Activated CD4-positive, alpha-beta T cell treated with anti-CD3 and anti-CD28 coated beads, Interleukin-2, Interleukin-6, amounts not matched to agents 100 ng/mL and 50 ng/mL, durations not matched to agents 16 hours and 8 hours (primary cell): ENCODE measurements at places on chromosomes 12 and 14.

GRCh38 chr12:6574576-6575295 lies 6.6 kb upstream of the NOP2 start:
- peak; percentile 76 for DNase-seq

GRCh38 chr14:34190717-34191116 lies 239.8 kb upstream of the EGLN3 start:
- DNase-seq, result no peak

DNA sequence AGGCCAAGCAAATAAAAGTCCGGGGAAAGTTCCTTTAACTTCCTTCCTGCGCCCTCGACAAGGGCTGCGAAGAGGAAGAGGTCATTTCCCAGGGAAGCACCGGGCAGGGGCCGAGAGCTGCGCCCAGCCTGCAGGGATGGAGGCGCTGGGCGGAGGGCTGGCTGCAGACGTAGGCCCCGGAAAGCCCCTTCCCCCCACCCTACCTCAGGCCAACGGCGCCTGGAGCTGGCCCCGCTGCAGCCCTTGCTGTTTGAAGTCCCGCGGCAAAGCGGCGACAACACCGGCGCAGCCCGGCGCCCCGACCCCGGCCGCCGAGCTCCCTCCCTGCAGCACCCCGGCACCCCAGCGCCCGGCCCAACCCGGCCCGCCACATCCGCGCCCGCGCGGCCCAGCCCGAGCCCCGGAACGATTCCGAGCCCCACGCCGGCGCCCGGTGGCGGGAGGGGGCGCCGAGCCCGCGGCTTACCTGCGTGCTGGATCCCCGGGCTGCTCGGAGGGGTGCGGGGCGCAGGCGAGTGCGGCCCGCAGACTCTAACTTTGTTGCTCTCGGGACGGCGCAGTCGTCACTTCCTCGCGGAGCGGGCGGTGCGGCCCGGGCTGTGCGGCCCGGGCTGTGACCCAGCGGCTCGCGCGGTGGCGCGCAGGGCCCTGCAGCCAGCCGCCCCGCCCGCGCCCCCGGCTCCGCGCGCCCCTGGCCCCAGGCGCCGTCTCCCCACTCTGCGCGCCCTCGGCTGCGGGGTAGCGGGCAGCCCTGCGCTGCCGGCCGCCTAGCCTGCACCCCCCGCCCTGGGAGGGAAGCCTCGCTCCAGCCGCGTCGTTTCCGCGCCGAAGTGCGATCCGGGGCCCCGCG lies 64.8 kb upstream of the PTGR2 start:
- peak; percentile 74 for DNase-seq

DNA sequence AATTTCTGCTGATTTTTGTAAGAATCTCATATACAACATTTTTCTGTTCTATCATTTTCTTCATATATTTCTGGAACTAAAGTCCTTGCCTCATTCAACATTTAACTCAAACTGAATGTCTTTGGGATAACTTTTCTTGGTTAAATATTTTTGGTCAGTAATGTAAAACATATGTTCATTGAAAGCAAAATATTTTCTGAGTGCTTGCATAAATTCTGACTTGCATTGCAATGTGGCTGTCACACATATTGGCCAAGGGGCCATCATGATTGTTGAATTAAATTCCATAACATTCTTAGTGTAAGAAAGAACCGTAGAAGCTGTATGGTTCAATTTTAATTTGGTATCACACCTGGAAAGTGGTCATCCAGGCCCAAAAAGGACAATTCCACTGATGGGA lies 369.4 kb downstream of the GALC start:
- no peak for DNase-seq

- no peak for DNase-seq
These were observed 175.8 kb upstream of the GRIN2B start for GRCh38 chr12:14157088-14157747.

DNA sequence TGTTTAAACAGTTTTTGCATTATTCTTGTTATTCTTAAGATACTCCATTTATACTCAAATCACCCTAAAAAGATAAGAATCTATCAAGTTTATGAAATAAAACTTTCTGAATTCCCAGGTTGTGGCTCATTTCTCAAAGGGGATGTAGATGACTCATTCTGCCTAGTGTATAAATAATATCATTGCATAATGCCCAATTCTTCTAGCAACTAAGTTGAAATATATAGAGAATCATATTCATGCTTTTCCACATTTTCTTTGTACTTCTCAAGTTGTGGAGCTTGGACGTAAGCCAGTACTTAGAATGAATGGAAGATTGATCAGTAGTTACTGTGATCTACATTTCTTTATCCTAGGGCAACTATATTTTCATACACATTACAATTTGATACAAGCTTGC lies 201.1 kb downstream of the PPFIA2 start:
- no peak for DNase-seq

DNA sequence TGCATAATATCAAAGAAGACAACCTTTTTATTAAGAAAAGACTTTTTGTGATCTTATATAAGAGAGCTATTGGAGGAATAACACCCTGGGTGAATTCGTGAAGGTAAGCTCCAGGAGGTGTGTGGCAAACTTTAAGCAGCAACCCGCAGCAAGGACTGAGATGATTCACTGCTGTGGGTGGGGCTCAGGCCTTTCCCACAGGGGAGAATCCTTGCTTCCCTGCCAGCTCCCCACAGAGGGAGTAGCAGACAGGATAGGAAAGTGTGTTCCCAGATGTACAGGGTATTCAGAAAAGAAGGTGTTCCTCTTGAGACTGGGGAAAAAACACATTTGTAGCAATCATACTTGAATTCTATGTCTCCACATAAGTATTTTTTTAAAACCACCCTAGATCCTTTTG lies 9.2 kb downstream of the NDUFA12 start:
- no peak for DNase-seq

DNA sequence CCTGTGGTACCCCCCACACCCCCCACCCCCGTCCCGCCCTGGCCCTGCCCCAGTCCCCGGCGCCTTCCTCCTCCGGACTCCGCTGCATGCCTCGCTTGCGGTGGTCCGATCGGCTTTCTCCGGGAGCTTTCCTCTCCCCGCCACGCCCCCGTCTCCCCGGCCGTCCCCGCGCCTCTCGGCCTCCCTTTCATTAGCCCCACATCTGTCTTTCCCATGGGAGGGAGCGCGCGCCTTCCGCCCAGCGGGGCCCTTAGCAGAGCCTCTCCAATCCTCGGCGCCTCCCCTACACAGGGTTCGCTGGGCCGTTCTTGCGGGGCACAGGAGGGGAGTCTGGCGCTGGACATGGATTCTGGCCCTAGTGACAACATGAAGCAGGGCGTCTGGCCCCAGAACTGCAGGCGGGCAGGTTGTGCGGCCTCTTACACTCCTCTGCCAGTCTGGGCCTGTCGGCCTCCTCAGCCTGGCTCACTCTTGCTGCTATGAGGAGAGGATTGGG lies 1.5 kb upstream of the EFS start:
- DNase-seq, result no peak

DNA sequence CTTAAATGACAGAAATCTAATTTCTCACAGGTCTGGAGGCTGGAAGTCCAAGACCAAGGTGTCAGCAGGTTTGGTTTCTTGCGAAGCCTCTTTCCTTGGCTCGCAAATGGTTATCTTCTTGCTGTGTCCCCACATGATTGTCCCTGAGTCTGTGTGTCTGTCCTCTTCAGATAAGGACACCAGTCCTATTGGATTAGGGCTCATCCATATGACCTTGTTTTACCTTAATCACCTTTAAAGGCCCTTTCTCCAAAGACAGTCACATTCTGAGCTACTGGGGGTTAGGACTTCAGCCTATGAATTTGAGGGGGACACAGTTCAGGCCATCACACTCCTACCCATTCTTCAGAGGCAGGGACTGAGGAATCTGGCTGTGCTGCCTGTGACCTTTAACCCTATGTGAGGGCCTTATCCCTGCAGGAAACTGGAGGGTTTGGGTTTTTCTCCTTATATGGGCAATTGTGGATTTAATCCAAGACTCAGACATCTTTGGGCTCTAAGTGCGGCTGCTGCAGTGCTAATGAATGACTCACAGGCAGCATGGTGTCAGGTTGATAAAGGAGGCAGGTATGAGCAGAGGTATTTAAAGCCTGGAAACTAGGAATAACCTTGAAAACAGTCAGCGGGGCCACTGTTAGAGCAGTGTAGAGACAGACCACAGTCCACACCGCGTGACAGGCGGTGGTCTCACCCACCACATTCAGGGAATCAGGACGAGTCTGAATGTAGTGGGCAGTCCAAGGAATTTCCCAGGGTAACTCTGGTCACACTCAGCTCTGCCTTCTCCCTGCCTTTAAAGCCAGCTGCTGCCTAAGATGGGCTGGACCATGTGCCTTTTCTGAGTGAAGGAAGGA lies 10.2 kb downstream of the TPCN1 start:
- DNase-seq, result no peak

DNA sequence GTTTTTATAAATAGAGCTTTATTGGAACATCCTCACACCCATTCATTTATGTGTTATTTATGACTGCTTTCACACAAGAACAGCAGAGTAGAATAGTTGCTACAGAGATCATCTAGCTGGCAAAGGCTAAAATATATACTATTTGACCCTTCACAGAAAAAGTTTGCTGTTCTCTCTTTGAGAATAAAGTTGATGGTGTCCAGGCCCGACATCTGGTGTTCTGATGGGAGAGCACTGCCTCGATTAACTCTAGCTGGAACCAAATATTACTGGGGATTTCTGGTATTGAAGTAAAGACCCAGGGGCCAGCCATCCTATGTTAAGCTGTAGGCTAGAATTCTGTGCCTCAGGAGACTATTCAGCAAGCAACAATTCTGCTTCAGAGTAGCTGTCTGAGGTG lies 21.8 kb downstream of the FAM234B start:
- no peak for DNase-seq

GRCh38 chr14:36020120-36021029 lies 156.1 kb downstream of the PTCSC3 start:
- no peak for DNase-seq

DNA sequence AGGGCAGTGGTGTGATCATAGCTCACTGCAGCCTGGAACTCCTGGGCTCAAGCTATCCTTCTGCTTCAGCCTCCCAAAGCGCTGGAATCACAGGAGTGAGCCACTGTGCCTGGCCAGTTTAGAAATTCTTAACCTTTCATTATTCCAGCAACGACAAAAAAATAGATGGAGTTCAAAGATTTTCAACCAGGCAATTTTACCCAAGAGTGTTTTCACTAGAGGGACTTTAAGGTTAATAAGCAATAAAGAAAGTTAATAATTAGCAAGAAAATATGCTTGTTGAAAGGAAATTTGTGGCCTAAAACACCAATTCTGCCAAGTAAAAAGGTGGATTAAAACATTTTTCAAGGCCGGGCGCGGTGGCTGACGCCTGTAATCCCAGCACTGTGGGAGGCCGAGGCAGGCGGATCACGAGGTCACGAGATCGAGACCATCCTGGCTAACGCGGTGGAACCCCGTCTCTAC lies 14.8 kb downstream of the CDKL1 start:
- no peak for DNase-seq

DNA sequence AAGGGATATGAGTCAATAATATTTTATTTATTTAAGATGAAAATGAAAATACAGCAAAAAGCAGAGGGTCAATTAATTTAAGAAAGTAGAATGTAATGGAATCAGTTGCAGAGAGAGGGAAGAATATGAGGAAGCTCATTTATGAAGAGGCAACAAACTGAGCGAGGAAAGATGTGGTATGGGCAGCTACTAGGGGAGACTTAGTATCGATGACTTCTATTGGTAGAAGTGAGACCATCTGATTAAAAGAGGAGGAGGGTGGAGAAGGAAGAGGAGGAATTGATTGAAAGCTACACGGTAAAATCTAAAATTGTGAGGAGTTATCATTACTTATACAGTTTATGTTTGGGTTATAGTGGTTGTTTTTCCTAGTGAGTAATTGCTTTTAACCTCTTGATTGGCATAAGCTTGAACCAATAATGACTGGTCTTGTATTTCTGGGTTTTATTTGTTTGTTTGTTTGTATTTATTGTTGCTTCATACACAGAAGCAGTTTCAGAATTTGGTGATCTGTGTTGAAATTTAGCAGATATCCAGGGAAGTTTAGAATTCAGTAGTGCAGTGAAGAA lies 121.0 kb downstream of the LRRIQ1 start:
- no peak for DNase-seq

- DNase-seq, result no peak
These were observed 91.8 kb upstream of the RIN3 start for GRCh38 chr14:92421751-92422150.

DNA sequence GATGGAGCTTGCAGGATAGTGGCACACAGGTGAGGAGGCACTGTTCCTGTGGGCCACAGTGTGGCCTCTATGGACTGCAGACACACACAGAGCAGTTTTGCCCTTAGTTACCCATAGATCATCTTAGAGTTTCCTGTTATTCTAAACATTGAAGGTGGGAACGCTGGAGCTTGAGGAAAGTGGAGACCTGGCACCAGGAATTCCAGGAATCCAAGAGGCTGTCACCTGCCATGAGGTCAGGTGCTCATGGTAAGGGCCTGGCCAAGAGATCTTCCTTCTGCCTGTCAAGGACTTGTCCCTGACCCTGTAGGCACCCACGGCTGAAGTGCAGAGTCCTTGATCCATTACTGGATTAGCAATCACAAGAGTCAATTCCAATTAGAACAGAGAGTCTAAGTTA lies 65.2 kb upstream of the ACTN1 start:
- DNase-seq, result no peak

GRCh38 chr12:114166362-114166761 lies 200.2 kb upstream of the RBM19 start:
- peak; percentile 1 for DNase-seq

DNA sequence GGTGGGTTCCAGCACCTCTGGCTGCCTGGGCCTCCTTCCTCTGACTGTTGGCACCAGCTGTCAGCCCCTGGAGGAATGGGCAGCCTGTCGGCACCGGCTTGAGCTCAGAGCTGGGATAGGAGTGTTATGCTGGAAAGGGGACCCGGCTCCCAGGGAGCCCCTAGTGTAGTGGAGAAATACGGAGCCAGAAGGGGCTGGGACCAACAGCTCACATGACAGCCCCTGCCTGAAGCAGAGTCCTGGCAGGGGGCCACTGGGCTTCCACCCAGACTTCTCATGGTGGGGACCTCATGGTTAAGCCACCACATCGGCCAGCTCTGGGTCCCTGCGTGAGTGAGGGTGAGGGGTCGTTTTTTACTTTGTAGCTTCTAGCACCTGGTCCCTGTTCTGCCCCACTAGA lies 174.5 kb downstream of the TSPAN9 start:
- no peak for DNase-seq

- no peak for DNase-seq
These were observed 168.1 kb downstream of the PDZRN4 start for GRCh38 chr12:41356181-41356580.

DNA sequence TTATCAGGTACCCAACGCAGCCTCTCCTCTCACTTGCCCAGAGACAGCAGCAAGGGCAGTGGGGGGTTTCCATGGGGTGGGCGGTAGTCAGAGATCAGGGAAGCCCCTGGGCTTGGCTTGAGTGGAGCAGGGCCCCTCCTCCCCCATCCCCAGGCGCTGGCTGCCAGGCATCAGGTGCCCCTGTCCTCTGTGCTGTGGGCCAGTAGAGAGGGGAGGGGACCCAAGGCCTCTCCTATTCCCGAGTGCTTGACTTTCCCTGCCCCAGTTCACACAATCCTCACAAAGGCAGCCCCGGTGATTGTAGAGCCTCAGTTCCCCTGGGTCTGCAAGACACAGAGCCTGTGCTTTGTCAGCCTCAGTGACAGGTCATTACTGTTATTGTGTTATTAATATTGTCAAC lies 57.7 kb downstream of the MVK start:
- DNase-seq, result no peak

- DNase-seq, result no peak
These were observed 244.9 kb upstream of the RGS6 start for GRCh38 chr14:71687166-71687831.
